ENCODE measurements at places on chromosomes 4 and X.

GRCh38 chr4:143626134-143626911 is 74.2 kb downstream of the FREM3 start:
- no peak for DNase-seq

DNA sequence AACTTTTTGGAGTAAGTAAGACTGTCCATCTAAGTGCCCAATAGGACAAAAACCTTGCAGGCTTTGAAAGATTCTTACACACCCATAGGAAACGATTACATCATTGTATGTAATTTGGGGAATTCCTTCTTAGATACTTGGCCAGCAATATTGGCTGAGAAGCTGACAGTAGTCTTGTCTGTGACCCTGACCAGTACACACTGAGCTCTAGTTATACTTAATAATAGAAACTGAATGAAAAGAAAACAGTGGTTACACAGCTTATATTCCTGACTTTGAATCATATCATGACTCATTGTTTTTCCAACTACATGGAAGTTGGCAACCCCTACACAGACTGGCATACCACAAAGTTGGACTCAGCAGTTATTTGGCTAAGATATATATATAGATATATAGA is 7.1 kb upstream of the TLR2 start:
- no peak for DNase-seq

DNA sequence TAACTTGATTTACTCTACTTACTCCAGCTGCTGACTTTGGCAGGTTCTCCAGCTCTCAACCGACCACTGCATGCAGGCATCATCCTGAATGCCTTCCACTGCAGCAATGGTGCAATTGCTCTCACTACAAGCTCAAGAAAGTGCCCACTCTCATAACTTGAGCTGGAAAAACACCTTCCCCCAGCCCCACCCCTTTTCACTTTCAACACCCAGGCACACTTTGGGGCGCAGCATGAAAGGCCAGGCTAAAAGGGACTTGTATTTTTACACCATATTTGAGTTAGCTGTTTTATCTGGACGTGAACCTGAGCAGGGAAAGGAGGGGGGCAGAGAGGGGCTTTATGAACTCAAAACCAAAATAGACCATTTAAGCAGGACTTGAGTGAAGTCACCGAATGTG is 274.5 kb downstream of the RAB28 start:
- no peak for DNase-seq

DNA sequence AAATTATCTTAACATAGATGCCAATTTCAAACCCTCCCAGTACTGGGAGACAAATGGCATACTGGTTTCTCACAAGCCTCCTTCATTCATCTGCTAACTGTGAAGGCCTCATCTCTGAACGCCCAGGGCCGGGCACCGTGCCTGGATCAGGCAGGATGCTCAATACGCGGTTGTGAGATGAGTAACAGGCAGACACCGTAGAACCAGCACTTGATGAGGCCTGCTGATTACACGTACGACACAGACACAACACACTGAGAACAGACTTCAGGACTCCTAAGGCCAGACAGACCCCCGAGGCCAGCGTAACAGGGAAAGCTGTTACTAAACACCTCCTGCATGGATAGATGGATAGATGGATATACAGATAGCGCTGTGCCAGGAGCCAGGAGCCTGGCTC is 154.6 kb downstream of the AFAP1 start:
- DNase-seq: peak; percentile 16

DNA sequence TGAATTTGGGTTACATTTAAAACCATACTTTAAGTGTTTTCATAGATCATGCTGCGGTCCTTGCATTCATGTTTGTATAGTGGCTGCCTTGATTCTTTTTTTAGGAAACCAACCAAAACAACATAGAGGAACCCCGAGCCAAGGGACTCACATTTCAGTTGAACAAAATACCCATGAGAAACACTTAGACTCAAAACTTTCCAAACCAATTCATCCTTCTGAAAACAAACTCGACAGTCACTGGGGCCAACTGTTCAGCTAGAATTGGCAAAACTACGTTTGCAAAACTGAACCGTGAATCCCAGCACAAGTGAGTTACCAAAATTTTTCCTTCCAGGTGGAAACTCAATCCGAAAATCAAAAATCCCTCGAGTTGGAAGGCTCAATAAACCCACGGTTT is 1.4 kb downstream of the ADGRA3 start:
- no peak for DNase-seq

- no peak for DNase-seq
These were observed 45.1 kb downstream of the NR3C2 start for GRCh38 chr4:148396986-148397673.

GRCh38 chrX:105697984-105698781 is 124.2 kb upstream of the NRK start:
- no peak for DNase-seq
